Activated CD4-positive, CD25-positive, alpha-beta regulatory T cell treated with anti-CD3 and anti-CD28 coated beads, Interleukin-2, amount 50 U/mL, for 24 hours (primary cell): ENCODE measurements at places on chromosomes 11 and 22.

DNA sequence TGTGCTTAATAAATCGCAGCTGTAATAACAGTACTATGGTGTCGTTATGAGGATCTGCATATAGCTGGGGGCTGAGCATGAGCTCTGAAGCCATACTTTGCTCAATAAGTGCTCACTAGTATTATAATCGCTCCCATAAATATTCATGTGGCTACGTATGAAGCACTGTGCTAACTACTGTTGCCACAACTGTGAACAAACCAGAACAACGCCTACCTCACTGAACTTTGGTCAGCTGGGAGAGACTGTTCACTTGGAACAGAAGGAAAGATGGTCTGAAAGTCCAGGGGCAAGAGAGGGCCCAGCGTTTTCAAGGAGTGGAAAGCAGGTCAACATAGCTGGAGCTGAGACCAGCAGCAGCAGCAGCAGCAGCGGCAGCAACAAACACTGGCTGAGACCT lies 141.6 kb downstream of the EFCAB6 start:
- ATAC-seq, result no peak

DNA sequence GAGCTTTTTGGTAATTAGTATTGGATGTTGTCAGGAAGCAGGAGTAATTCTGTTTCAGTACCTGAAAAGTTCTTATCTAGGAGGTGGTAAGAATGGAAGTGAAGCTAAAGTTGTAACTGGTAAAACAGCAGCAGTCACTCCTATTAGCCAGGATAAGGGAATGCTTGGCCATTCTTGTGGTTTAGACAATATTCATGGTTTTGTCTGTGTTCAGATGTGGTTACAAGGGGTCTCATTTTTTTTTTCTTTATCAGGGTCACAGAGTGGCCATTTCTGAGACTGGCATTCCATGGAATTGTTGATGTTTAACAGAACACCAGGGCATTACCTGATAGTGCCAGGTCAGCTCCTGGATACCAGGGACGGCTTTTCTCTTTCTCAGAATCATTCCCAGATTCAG lies 23.8 kb downstream of the TAF1D start:
- ATAC-seq, result no peak

GRCh38 chr22:22058633-22059290 lies 76.2 kb upstream of the TOP3B start:
- ATAC-seq, result no peak

- no peak for ATAC-seq
Measured at GRCh38 chr11:87251560-87251959, 213.8 kb downstream of the TMEM135 start.

DNA sequence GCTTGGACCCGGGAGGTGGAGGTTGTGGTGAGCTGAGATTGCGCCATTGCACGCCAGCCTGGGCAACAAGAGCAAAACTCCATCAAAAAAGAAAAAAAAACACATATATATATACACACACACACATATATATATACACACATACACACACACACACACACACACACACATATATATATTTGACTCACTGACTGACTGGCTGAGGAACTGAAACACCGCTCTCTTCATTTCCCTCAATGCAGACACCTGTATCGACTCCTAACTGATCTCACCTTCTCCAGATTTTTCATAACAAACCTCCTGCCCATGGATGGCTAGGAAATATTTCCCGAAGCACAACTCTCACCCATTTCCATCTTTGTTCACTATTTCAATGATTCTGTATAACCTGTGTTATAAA lies 140.7 kb upstream of the ANO3 start:
- ATAC-seq, result no peak

DNA sequence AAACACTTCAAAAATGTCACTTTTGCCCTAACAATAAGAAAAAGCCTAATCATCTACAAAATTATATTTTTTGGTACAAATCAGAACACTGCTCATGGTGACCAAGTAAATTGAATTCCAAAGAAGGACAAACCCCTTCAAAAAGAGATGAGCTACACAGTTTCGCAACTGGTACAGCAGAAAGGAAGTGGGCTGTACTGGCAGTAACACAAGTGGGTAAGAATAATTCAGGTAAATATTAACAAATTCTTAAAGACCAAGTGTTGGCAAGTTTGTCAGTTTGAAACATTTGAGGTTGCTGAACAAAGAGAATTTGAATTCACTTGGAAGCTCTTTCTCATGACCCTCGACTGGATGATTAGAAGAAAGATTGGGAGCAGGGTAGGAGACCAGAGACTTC lies 35.5 kb downstream of the MSANTD4 start:
- no peak for ATAC-seq

DNA sequence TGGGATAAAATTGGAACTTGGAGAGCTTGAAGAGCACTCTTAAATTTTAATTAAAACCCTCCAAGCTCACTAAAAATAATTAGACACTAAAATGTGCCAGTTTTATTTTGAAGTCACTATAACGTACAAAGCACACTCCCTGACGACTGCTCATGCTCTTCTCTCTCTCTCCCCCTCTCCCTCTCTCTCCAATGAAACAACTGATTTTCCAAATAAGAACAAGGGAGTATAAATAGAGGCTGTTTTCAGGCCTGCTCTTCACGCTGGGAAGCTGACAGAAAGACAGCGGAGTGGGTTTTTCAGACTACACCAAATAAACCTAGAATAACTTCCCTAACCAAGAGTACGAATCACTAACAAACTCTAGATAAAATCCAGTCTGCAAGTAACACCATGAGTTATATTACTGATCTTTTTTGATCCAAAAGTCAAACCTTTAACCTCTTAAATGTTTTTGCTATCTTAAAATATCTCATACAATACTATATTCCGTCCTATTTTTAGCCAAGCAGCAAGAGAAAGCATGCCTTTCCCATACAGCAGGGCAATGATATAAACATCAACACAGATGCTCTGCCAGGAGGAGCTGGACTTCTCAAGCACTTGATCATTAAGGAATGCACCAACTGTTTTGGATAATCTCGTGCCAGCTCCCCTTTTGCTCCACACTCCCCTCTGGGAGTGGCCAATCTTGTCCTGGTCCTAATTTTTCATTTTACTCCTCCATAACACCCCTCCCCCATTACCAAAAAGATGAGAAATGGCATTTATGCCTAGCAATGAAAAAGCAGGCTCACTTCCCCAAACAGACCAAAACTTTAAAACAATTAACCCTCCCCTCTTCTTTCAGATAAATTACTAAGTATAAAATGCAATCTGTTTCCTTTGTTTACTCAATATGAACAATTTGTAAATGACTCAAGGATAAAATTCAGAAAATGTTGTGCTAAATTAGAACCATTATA lies 116.9 kb downstream of the SOX6 start:
- no peak for ATAC-seq

DNA sequence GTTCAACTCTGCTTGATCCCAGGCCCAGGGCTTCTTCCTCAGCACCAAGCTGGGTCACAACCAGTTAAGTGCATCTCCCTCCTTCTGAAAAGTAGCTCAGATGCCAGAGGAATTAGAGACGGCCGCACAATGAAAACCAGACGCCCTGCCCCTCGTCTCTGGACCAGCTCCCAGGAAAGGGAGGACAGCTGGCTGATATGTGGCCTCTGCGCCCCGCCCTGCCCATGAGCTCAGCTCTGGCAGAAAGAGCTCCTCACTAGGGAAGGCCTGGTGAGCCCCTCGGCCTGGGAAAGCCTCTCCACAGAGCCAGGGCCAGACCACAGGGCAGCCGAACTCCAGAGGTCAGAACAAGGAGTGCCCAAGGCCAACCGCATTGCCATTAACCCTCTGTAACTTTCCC lies 18.1 kb upstream of the SCGB1A1 start:
- ATAC-seq, result no peak

DNA sequence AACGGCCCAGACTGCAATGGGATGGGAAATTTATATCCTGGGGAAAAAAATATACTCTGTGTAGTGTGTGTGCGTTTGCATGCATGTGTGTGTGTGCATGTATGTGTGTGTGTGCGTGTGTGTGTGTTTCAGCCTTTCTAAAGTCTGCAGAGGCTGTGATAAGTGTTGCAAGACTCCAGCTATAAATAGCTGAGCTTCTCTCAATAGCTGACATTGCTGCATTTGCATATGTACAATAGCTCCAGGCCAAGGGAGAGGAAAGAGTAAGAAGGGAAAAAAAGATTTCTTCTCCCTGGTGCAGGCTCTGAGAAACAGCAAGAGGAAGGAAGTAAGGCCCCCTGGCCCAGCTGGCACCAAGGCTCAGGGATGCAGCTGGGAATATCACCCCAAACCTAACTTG lies 483.0 kb downstream of the MN1 start:
- ATAC-seq, result no peak

- ATAC-seq, result no peak
Measured at GRCh38 chr11:596374-596773, 19.4 kb downstream of the IRF7 start.

DNA sequence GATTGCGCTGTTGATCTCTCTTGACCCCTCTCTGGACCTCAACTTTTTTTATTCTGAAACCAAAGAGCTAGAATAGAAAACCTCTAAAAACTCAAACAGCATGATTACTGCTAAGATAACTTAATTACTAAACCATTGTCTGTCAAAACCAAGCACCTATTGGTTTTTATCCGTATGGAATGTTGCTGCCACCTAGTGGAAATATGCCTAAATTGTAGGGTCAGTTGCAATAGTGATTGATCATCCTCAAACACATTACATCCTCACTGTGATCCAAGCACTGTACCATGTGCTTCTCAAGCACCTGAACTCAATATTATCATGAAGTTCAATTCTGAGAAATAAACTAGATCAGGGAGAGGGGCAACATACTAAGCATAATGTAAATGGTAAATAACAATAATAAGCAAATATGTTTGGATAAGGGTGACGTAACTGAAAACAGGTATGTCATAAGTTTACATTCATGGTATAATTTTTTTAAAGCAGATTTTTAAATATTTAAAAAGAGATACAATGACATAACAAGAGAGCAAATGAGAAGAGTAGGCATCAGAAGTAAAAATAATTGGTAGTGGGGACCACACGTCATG lies 3.8 kb upstream of the OR5A2 start:
- ATAC-seq, result peak; percentile 45

- peak; percentile 69 for ATAC-seq
Measured at GRCh38 chr11:35235936-35236666, 97.1 kb downstream of the CD44 start.

DNA sequence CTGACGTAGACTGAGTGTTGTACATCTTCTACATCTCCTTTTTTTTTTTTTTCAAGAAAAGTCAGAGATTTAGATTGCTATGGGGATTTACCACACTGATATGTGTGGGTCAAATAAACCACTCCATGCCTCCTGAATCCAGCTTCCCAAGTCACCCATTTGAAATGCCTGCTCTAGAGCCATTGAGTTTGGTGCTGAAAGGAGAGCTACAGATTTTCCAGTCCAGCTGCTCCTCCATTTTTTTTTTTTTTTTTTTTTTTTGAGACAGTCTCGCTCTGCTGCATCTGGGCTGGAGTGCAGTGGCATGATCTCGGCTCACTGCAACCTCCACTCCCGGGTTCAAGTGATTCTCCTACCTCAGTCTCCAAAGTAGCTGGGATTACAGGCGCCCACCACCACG lies 115.2 kb upstream of the TIMP3 start:
- ATAC-seq, result no peak

GRCh38 chr11:130261571-130261970 lies 53.1 kb downstream of the ZBTB44 start:
- ATAC-seq, result no peak

- no peak for ATAC-seq
Measured at GRCh38 chr11:114400915-114401223, 403 bp downstream of the RBM7 start.

GRCh38 chr11:45142241-45143055 lies 4.0 kb upstream of the PRDM11 start:
- ATAC-seq, result no peak

DNA sequence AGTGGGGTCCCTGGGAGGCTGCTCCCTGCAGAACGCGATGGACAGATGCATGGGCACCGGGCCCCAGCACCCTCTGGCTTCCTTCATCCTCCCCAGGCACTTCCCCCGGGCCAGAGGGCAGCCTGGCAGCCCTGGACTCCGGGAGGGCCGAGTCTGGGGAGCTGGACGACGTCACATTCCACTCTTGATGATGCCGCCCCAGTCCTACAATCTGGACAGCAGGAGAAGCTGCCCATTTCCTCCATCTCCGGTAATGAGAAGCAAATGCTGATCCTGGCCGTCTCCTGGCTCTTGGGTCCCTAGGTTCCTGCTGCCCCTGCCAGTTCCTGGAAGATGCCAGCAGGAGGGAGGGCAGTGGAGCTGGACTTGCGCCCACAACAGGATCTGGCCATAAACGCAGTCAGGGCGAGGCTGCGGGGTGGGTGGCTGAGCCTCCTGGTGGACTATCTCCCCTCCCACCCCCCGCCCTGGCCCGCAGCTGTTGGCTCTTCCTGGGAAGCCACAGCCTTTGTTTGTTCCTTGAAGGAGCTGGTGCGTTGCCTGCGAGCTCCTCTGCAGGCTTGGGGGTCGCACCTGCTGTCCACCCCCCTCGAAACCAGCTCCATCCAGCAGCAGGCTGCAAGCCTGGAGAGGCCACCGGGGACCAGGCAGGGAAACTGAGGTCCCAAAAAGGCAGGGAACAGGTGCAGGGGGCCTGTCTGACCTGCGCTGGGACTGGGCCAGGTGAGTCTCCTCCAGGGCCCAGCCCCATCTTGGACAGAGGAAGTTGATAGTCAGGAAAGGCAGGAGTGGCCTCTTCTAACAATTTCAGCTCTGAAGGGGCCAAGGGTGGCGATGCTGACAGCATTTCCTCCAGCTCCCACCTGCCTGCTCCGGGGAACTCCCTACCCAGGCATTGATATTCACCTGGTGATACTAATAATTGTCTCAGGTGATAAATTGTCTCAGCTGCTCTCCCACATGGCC lies 17.9 kb upstream of the MUC6 start:
- no peak for ATAC-seq

DNA sequence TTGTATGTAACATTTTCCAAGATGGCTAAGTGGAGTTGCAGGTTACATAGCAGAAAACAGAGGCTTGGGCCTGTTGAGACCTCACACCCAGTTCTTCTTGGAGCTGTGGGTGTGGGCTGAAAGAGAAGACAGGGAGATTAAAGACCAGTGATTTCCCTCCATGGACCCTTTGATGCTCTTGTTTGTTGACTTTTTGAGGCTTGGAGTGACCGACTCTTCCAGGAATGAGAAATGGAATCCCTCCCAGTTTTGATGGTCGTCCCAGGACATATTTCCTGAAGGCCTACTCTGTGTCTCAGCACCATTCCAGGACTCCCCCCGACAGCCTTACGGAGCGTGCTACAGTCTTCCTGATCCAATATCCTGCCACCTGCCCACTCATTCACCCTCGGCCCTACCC lies 96.9 kb downstream of the PTPRJ start:
- no peak for ATAC-seq

- ATAC-seq, result no peak
Measured at GRCh38 chr11:66013762-66014100, 1.9 kb downstream of the CST6 start.

GRCh38 chr11:35138943-35139721 lies at the start of gene CD44:
Gene CD44, plus strand, starts transcription at chr11:35139171. Its CDS starts 133 bp downstream, at chr11:35139304.
- ATAC-seq, result peak; percentile 85

- no peak for ATAC-seq
Measured at GRCh38 chr11:3964056-3964455, 108.6 kb downstream of the STIM1 start.
